ENCODE measurements at places on chromosomes 5 and 9. TPM values are rescaled to one million over a fixed set of nuclear protein-coding genes. Genes with fewer than 3 reads are reported as not detected.

GRCh38 chr5:105630803-105631202, 2039.9 kb downstream of the EFNA5 start:
- DNase-seq, result no peak

The CDH9 gene
- not detected for total RNA-seq

- DNase-seq, result no peak
Observed at GRCh38 chr5:79611046-79611829, 1.0 kb upstream of the TENT2 start.

The PCDHGA10 gene
- 0.20 TPM for total RNA-seq

DNA sequence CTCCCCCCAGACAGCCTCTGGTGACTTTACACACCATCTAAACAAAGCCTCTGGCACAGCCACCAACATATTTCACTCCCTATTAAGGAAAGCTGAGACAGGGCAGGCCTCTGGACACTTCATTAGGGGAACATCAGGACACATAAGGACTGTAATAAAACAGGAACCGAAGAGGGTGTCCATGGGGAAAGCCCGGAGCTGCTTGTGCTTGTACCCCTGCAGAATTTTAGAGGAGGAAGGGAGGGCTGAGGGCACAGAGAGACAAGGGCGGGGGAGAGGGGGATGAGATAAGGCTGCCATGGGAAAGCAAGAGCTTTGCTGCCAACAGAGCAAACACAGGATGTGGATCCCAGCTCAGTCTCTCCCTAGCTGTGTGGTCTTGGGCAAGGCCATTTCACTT, 138.4 kb downstream of the ASTN2 start:
- DNase-seq, result no peak

- no peak for DNase-seq
Observed at GRCh38 chr5:160635046-160635445, 213.4 kb downstream of the PTTG1 start.

- no peak for DNase-seq
Observed at GRCh38 chr5:98099448-98100105, 673.9 kb upstream of the RGMB start.

GRCh38 chr9:26955222-26955903, 849 bp upstream of the IFT74 start:
- DNase-seq, result no peak

- no peak for DNase-seq
Observed at GRCh38 chr5:72134226-72134899, 27.1 kb downstream of the MAP1B start.

- no peak for DNase-seq
Observed at GRCh38 chr5:172690258-172691075, 49.4 kb downstream of the NEURL1B start.

The NSG2 gene
- total RNA-seq, result not detected

GRCh38 chr5:90477621-90478215, 3.1 kb downstream of the POLR3G start:
- no peak for DNase-seq

The EIF4E1B gene
- not detected for total RNA-seq

GRCh38 chr5:6386271-6386670, 7.9 kb upstream of the MED10 start:
- DNase-seq, result no peak

The BASP1 gene
- total RNA-seq, result 0.28 TPM

The LOX gene
- not detected for total RNA-seq

The IGIP gene
- total RNA-seq, result 4.1 TPM

The ARL10 gene
- total RNA-seq, result 14.0 TPM
